Stimulated activated CD8-positive, alpha-beta memory T cell treated with anti-CD3 and anti-CD28 coated beads, Interleukin-7, amount 100 ng/mL, for 1 hour (primary cell): ENCODE measurements at places on chromosomes 4 and X.

- no peak for DNase-seq
These were observed 94.9 kb upstream of the SHISA3 start for GRCh38 chr4:42302348-42302747.

- no peak for DNase-seq
These were observed 43.1 kb upstream of the RPS6KA3 start for GRCh38 chrX:20309806-20310205.

DNA sequence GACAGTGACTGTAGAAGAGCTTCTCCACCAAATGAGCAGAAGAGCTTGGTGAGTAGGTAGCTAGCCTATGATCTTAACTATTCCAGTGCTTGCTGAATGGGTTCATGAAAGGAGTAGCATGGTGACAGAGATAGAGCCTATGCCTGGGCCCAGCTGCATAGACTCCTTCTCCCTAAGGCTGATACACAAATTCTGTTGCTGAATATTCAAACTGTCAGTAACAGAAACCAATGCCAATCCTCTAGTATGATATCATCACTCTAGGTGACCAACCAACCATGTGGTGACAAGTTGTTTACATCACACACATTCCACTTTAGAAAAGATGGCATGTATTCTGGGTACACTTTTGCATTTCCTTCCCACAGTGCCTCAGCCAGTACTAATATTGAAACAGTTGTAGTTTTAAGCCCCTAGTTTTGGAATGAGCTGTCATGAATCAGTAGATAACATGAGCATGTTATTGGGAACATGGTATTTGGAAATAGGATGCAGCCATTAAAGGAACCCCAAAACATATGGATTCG, 103.4 kb upstream of the GRXCR1 start:
- no peak for DNase-seq

DNA sequence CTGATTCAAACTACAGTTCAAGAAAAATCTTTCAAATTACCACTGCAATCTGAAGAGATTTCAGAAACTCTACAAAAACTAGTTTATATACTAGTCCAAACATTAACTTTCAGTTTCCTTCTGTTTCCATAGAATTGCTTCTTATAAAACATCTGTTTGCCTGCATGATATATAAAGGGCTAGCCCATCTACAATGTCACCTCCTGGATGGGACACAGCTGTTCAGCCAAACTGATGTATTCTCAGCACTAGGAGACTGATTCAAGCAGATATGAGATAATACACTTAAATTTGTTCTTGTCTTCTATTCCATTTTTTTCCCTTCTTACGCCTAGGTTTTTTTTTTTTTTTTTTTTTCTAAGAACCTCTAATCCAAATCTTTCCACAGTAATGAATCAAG, 1569.7 kb upstream of the IGFBP7 start:
- no peak for DNase-seq

GRCh38 chrX:101482296-101482695, 3.0 kb upstream of the ARMCX4 start:
- no peak for DNase-seq

- no peak for DNase-seq
These were observed 147.1 kb downstream of the CAMK2D start for GRCh38 chr4:113614414-113614813.

DNA sequence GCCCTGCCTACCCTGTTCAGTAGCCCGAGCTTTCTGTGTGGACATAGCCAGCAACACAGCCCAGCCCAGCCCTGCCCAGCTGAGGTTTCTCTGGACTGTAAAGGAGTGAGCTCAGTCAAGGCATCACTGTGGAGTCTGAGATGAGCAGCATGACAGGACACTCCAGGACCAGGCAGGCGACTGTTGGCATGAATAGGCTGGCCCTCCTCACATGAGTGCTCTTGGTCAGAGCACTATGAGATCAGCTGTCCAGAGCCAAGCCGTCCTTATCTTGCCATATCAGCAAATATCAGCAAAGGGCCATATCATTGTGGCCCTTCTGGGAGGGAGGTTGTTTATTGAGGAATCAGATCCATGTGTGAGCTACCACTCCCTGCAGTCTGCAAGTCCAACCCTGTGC, 30.9 kb downstream of the REELD1 start:
- DNase-seq: no peak

DNA sequence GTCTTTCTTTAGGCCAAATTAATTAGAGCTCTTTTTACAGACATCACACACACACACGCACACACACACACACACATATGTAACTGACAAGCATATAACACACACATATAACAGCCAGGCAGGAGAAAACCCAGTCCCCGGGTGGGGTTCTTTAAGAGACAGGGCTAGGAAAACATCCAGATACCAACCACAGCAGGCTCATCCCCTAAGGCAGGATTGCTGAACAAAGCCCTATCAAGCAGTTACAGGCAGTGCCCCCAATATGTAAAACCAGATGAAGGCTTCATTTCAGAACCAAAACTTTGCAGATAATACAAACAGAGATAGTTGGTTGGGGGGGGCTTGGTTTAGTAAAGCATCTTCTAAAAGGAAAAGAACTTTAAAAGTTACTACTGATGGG, 18.0 kb upstream of the FAM47E start:
- no peak for DNase-seq

GRCh38 chrX:39361736-39362135, 560.5 kb downstream of the MID1IP1 start:
- no peak for DNase-seq
